ENCODE measurements at places on chromosomes 2 and 18. TPM values are rescaled to one million over a fixed set of nuclear protein-coding genes. Genes with fewer than 3 reads are reported as not detected.

ALK gene
- 0.24 TPM for total RNA-seq

PDK1 gene
- total RNA-seq: 35.8 TPM

DNA sequence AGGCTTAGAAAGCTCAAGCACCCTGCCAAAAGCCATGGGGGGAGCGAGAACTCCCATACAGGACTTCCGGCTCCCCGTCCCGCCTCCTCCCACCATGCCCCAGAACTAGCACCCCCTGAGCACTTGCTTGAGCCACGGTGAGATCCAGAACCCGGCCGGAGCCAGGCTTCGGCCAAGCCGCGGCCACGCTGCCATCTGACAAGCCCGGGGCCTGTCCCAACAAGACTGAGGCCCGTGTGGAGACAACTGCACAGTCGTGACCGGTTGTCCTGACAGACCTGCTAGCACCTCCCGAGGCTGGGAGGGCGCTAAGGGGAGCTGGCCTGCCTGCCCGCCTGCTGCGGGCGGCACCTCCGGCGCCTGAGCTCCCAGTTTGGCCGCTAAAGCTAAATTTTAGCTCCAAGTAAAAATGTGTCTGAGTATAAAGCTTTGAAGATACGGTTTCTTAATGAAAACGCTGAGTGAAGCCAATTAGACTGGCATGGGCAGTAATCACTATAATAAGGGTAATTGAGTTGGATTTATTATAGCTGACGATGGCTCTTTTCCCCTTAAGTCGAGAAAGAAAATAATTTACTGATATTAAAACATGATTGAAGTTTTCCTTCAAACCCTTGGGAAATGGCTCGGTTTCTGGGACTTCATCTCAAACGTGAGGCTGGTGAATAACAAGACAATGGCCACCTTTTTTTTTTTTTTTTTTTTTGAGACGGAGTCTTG is 78.3 kb upstream of the ODC1 start:
- no peak for DNase-seq

CCDC138 gene
- 6.8 TPM for total RNA-seq

DSG4 gene
- total RNA-seq: not detected

- DNase-seq: no peak
Measured at GRCh38 chr2:181698223-181698622, 17.9 kb upstream of the NEUROD1 start.

ABCB11 gene
- total RNA-seq: not detected

RSAD2 gene
- total RNA-seq: 3.2 TPM

RAPH1 gene
- 23.5 TPM for total RNA-seq

- no peak for DNase-seq
Measured at GRCh38 chr2:12284037-12284436, 432.7 kb upstream of the TRIB2 start.

- DNase-seq: no peak
Measured at GRCh38 chr2:6353669-6354068, 512.0 kb downstream of the CMPK2 start.

CNDP1 gene
- 0.15 TPM for total RNA-seq

TUBB8B gene
- not detected for total RNA-seq

CERKL gene
- 6.5 TPM for total RNA-seq
